ENCODE measurements at places on chromosomes 12 and 14.

DNA sequence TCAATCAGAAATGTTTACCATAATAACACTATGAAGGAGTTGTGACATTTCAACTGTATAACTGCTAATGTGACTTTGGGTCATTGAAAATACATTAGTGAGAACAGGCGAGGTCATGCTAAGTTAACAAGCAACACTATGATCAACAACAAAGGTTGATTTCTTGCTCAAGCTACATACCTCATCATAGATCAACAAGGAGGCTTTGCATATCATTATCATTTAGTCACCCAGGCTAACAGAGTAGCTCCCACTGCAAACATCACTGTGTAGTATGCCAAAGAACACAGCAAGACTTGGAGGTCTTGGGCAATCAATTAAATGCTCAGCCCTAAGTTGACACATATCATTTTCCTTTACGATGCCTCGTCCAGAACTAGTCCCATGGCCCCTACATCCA lies 212.5 kb downstream of the NOVA1 start:
- no peak for DNase-seq

DNA sequence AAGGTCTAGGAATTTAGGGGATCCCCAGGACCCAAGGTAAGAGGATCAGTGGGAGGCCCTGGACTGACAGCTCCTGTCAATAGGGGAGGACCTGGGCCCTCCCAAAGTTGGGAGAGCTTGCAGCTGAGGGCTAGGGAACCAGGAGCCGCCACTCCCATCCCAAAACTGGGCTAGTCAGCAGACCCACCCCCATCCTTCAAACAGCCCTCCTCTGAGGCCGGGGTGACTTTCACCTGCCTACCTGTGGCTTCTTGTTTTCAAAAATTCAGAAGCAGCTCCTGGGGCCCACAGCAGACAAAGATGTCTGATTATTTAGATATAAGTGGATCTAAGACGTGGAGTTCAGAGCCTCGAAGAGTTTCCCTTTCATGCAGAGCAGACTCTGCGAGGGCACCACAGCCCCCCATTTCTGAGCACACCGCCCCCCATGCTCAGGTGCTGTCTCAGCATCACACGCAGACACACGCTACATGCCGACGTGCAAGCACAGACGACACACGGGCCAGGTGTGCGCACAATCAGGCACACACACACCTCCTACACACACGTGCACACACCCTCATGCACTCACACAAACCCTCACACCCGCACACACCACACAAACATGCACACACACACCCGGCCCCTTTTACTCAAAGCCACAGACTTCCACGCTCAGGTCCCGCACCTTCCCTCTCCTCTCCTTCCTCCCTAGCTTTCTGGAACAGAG lies 21.9 kb downstream of the DIO3 start:
- DNase-seq: no peak

DNA sequence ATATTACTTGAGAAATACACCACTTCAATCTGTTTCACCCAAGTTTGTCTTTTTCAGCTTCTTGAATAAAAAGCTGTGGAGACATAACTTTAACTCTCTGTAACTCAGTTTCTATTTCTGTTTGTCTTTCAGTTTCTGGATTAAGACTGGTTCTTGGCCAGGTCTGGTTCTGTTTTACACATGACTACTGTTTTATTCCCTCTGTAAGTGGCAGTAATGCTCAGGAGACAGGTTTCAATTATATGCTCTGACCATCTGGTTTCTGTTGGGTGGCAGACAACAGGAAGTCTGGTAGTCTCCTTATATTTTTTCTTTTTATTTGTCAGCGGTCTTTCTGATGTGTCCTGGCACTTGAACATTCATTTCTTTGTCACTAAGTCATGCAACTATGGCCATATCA lies 102.9 kb downstream of the RPS29 start:
- DNase-seq: no peak

DNA sequence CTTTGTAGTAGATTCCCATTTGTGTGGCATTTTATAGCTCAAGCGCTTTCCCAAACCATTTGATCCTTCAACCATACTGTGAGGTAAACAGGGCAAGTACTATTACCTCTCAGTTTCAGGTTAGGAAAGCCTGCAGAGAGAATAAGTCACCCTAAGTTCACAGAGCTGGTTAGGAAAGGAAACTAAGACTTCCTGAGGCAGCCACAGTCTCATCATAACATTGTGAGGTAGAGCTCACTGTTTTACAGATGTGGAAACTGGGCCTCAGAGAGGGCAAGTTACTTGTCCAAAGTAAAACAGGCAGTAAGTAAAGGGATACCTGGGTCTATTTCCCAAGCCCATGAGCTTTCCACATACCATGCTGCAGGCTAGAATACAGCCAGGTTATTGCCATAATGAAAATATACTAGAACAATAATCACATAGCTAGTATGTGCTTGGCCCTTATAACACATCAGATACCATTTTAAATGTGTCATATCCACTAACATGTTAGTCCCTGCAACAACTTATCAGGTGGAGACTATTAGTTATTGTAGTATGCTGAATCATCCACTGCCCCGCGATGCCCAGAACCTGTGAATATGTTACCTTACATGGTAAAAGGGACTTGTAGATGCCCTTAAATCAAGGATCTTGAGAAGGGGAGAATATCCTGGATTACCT lies 150.9 kb upstream of the GRIP1 start:
- no peak for DNase-seq

- no peak for DNase-seq
These were observed 9.5 kb downstream of the TMEM132C start for GRCh38 chr12:128276471-128276870.

- DNase-seq: peak; percentile 68
These were observed 379.6 kb downstream of the CCDC91 start for GRCh38 chr12:28569698-28570411.

- no peak for DNase-seq
These were observed 44.1 kb downstream of the VWF start for GRCh38 chr12:6080149-6081045.

DNA sequence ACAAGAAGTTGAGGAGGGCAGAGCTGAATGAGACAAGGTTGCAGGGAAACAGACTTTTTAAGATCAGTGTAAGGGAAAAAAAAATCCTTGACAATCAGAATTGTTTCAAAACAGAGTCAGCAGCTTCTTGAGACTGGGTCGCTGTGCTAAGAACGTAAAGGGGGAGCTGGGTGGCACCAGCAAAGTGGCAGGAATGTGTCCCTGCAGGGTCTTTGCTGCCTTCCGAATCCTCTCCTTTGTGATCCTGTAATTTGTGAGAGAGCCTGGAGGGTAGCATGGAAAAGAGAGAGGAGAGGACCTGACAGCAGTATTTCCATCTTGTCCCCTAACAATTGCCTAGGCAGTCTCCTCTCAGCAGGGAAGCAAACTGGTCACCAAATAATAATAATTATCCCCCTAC lies 472.8 kb downstream of the RGS6 start:
- DNase-seq: no peak

DNA sequence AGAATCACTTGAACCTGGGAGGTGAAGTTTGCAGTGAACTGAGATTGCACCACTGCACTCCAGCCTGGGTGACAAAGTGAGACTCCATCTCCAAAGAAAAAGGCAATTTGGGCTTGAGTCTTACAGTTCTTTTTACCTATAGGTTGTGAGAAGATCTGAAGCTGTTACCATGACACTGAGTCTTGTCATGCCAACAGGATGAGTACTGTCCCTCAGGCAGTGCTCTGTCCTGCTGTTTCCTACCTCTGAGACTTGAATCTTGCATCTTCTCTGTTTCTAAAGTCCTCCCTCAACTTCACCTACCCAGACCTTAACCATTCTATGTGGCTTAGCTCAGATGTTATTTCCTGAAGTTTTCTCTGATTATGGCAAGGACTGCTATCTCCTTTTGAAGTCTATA lies 400.8 kb upstream of the PRICKLE1 start:
- no peak for DNase-seq

DNA sequence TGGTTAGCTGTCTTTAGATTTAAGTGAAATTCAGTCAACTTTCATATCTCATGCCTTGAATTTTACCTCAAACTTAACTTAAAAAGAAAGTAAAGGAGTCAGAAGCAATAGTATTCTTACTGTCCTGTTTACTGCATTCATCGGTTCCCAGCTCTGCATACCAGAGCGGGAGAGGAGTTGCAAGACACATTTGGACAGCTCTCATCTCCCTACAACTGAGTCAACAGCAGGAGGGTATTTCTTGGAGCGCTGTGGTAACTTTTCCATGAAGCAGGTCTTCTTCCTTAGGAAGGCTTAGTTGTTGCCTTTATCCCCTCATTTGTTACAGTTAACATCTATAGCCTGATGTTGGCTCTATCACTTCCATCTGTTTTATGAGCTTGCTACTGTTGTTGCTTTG lies 65.1 kb downstream of the TRMT5 start:
- no peak for DNase-seq

DNA sequence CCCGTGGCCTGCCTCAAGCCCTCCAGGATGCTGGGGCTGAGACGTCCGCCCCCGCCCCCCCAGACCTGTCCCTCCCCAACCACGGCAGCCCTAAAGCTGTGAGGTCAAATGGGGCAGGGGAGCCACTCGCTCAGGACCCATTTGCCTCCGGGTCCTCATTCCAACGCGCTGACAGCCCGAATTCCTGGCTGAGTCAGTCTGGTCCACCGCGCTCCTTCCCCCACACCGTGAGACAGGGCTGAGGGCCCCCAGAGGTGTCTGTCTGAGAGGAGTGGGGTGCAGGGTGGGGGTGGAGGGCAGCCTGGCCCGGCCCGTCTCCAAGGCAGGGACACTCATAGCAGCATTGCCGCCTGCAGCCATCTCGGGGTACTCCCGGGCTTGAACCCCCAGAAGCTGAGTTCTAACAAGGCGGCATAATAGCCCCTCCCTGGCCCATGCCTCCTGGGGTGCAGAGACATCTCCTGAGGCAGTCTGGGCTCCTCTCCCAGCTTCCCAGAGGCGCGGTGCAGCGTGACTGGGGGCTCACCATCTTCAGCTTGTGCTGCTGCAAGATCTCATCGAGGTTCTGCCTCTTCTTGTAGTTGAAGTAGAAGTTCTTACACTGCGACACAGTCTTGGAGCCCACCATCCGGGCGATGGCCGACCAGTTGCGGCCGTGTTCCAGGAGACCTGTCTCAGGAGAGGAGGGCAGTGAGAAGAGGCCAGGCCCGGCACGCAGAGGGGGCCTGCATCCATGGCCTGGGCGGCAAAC lies 90.5 kb downstream of the RFLNA start:
- DNase-seq: peak; percentile 59

- no peak for DNase-seq
These were observed 21.0 kb upstream of the DUSP16 start for GRCh38 chr12:12583510-12584178.

- DNase-seq: no peak
These were observed 7.2 kb downstream of the PDE3A start for GRCh38 chr12:20375560-20375959.

DNA sequence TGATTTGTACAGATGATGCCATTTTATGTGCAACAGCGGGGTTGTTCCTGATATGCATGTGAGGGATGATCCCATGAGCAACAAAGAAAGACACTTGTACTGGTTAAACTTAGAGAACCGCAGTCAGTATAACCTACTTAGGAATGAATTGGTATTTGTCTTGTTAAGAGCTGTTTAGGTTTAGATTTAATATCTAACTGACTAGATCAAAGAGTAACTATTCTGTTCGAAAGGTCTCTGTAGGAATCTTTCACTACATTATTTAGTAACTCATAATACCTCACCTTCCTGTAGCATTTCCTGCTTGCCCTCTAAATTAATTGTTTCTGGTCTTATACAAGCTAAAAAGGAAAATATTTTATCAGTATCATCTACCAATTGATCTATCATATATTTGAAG lies 350.4 kb downstream of the TRHDE start:
- no peak for DNase-seq

GRCh38 chr14:66078006-66078405 lies 408.2 kb upstream of the CCDC196 start:
- DNase-seq: no peak

- no peak for DNase-seq
These were observed 773.1 kb upstream of the TBX3 start for GRCh38 chr12:115456946-115457689.

GRCh38 chr14:73467377-73467776 lies 9.0 kb upstream of the NUMB start:
- DNase-seq: no peak

DNA sequence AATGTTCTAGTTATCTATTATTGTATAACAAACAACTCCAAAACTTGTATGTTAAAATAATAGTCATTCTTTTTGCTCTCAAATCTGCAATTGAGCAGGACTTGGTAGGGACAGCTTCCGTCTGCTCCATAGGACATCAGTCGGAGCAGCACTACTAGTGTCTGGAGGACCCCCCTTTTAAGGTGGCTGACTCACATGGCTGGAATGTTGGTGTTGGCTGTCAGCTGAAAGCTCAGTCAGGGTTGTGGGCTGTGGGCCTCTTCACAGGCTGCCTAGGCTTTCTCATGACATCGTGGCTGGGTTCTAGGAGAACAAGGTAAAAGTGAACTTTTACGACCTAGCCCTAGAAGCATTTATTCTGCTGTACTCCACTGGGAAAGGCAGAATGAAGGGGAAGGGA lies 160.6 kb downstream of the ANO4 start:
- DNase-seq: no peak

- DNase-seq: peak; percentile 30
These were observed 83.0 kb upstream of the FAR2 start for GRCh38 chr12:29066011-29066588.

GRCh38 chr14:103393676-103394626 lies 8.7 kb downstream of the MARK3 start:
- DNase-seq: peak; percentile 64

- no peak for DNase-seq
These were observed 614 bp upstream of the MARK3 start for GRCh38 chr14:103384450-103385151.

- no peak for DNase-seq
These were observed 58.3 kb downstream of the GALNT16 start for GRCh38 chr14:69318241-69318640.
